NCI-H2081 treated with DMSO at 0.1 percent for 48 hours (cell line): ENCODE measurements at places on chromosomes 5 and 9.

DNA sequence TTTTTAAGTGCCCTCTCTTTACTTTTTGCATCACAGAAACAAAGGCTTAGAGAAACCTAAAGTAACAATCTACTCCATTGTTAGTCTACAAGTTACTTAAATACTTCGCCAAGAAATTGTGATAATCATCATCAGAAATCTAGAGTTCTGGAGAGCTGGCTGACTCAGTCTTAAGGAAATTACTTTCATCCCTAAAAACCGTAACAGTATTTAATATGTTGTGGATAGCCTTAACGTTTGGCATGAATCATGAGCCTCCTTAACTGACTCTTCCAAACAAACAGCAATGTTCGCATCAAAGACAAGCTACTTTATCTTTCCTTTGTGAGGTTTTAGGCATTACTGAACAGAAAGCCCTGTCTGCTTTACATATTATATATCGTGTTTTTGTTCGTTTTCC lies 128.7 kb downstream of the NIPBL start:
- DNase-seq, result no peak

DNA sequence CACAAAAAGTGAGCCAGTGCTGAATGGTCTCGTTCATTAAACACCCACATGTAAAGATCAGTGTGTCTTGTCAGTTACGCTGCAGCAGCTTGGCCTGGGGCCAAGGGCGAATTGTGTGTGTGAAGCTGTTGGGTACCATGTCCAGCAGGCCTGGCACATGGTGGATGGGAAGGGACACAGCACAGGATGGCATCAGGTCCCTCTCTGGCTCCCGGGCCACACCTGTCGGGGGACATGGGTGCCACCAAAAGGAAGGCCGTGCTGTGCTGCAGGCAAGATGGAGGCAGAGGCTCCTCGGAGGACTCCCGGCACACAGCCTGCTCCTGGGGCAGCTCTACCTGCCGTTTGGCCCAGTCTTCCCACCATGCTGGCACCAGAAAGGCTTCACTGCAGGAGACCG lies 32.0 kb downstream of the NKD2 start:
- DNase-seq, result no peak

- DNase-seq, result no peak
Measured at GRCh38 chr9:90612957-90613356, 29.7 kb downstream of the DIRAS2 start.

DNA sequence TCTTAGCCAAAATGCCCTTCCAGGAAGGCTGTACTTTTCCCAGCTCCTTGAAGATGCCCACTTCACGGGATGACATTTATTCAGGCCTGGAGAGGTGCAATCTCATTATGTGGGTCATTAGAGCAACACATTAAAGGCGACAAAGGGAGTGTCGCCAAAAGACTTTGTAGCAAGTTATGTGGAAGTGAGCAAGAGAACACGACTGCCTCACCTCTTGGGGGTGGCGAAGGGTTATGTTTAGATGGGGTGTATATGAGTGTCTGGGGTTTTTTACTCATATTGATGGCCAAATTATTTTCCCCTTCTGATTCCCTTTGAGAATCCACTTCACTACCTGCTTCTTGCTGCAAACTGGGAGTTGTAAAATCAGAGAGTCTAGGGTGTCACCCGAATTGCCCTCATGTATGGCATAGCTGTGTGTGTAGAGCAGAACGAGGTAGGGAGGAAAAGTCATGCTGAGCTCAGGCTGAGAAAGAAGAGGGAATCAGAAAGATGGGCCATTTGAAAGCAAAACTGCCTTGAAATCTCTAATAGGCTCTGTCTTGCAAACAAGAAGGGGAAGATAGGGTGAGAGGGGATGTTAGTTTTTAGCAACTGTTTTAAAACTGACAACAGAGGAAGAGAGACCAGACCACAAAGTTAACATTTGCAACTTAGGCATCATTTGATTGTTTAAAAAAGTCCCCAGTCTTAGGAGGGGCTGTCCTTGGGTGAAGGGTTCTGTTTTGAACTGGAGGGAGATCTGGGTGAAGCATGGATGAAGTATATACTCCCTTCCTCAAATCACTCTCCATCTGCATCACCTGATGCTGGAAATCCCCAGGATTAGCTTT lies 97.1 kb upstream of the IL12B start:
- no peak for DNase-seq

DNA sequence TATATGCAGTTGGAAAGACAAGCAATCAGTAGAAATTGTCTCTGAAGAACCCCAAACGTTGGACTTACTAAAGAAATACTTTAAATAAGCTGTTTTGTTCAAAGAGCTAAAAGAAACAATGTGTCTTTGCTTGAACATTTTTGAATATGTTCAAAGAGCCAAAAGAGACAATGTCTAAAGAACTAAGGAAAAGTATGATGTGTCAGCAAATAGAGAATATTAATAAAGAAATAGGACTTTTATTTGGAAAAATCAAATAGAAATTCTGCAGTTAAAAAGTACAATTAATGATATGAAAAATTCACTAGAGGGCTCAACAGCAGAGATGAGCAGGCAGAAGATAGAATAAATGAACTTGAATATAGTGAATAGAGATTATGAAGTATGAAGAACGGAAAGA lies 19.2 kb downstream of the TAS2R1 start:
- no peak for DNase-seq

GRCh38 chr5:73820326-73820725 lies 194.3 kb downstream of the ARHGEF28 start:
- no peak for DNase-seq

DNA sequence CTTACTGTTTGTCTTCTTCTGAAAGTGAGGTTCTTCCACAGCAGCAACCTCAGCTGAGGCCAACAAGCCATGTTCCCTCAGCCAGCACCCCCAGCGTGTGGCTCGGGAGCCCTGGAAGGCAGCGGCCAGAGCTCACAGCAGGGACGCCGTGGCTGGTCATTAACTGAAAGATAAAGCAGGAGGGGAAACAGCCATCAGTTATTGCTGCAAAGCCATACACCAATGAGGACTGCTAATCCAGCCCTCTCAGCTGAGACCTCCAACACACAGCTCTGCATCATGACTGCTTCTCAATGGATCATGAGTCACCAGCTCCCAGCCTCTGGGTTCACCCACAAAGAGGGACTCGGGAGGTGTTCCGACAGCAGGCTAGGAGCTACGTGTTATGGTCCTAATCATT lies 24.3 kb downstream of the ABCA1 start:
- no peak for DNase-seq

DNA sequence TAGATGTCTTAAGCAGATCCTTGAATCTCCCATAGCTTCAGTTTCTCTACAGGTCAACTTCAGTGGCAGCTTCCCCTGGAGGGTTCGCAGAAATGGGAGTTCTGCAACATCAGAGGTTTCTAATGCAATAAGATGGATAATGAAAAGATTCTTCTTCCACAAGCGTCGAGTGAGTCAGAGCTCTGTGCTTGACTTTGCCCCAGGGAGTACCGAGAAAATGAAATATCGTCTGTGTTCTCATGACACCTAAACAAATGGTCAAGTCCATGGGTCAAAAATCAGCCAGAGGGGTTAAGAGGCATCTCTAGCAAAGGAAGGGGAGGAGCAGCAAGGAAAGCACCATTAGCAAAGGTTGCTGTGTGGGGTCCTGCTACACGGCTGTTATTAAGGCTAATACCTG lies 3.2 kb upstream of the ADRA1B start:
- DNase-seq, result no peak

- no peak for DNase-seq
Measured at GRCh38 chr5:139426203-139426885, 13.0 kb downstream of the DNAJC18 start.

- DNase-seq, result no peak
Measured at GRCh38 chr5:5154733-5155132, 14.6 kb downstream of the ADAMTS16 start.

DNA sequence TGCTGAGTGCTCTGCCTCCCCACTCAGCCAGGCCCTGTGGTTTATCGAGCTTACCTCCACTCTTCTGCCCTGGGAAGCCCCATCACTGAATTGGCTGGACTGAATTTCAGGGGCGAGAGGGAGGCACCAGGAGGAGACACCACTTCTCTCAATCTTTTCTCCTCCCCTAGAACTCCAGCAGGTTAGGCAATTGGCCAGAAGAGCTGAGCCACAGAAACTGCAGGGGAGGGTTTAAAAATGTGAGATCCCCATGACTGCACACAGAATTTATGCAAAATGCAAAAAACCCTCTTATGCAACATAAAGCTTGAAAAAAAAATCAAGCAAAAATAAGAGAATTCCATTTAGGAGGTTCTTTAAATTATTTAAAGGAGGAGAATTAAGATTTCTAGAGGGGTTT lies 29.9 kb downstream of the TUT7 start:
- no peak for DNase-seq

GRCh38 chr5:174503461-174504265 lies 220.7 kb upstream of the MSX2 start:
- DNase-seq, result no peak
